ENCODE measurements at places on chromosomes 1 and 21.
A peak's percentile ranks its signal among the peaks of the same experiment; 100 is the strongest.

GRCh38 chr1:21262293-21263051, 27.8 kb downstream of the ECE1 start:
- DNase-seq: no peak

DNA sequence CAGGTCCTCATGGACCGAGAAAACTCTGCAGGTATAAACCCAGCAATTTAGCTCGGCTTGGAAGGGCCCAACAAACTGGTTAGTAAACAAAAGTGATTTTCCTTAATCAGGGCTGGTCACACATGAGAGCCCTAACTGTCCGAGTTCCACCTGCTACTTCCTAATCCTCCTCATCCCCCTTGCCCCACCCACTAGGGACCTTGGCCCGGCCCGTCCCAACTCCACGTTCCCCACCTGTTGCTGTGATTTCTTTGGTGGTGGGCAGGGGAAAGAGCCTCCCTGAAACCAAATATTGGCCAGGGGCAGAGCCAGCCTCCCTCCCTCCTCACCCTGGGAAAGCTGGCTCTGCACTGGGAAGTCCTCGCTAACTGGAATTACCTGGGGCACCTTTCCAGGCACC, 304.2 kb upstream of the PROX1 start:
- no peak for DNase-seq

DNA sequence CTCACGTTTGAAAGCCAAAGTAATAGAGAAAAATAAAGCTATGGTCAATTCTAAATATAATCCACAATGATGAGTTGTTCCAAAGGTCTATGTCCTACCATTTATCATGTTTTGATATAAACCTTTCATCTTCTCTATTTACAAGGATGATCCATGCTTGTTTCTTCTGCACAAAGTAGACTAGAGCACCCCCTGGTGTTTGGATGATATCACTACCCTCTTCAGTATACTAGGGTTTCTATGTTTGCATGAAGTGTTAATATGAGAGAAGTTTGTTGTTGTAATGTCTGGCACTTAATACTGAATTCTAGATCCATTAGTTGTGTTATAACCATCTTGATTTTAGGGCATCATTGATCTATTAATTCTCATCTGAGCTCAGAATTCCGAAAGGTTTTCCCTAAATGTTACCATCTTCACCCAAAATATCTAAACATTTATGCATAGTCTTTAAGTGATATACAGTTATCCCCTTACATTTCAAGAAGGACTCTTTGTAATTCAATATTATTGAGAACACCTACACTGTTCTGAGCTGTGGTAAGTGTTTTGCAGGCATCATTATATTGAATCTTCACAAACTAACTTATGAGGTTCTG, 21.1 kb downstream of the CLDN8 start:
- DNase-seq: no peak

DNA sequence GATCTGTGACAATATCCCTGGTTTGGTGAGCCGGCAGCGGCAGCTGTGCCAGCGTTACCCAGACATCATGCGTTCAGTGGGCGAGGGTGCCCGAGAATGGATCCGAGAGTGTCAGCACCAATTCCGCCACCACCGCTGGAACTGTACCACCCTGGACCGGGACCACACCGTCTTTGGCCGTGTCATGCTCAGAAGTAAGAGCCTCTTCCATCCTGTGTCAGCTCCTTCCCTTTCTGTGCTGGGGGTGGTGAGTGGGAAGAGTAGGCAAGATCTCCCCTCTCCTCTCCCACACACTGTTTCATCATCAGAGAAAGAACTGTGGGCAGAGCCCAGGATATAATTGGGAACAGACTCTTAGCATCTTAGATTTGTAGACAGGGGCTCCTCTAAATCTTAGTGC, 6.1 kb downstream of the WNT2B start:
- DNase-seq: no peak

GRCh38 chr1:111671852-111672251, 52.3 kb downstream of the RAP1A start:
- DNase-seq: no peak

- no peak for DNase-seq
Observed at GRCh38 chr1:39178541-39179431, 25.7 kb upstream of the MACF1 start.

DNA sequence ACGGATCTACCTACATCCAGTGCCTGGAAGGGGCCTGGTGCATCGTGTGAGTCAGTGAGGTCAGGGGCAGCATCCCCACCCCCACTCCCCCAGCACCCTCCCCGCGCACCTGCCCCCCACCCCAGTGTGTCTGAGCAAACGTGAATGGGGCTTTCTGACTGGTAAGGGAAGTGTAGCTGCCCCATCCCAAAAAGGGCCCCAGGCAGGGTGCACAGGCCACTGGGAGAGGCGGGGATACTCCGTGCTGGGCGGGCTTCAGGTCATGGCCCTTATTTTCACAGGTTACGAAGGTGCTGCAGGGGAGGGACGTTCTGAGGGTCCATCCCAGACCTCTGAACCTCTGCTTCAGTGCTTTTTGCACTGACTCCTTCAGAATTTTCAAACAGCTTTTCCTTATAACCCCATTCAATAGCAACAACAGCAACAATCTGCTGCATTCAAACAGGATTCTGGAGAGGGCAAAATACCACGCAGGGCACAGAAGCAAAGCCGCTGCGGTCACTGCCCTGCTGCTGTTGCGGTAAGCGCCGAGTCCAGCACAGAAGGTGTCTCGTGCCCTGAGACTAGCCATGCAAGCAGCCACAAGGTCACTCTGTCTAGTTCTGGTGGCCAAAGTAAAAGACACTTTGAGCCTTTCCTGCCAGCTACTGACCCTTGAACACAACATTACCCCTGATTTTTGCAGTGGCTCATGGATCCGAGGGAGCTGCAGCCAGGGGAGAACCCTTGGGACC, 10.3 kb downstream of the TTC34 start:
- no peak for DNase-seq

DNA sequence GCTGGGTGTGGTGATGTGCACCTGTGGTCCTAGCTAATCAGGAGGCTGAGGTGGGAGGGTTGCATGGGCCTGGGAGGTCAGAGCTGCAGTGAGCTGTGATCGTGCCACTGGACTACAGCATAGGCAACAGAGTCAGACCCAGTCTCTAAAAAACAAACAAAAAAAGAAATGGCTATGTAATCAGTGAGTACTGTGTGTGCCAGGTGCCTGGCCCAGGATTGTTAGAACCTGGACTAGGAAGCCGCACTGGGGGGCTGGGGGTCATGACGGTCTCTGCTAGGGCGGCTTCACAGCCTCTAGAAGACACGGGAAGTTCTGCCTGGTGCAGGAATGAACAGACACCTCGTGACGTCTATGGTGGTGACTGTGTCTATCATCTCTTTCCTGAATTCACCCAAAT, 8.5 kb downstream of the TMEM9 start:
- no peak for DNase-seq

DNA sequence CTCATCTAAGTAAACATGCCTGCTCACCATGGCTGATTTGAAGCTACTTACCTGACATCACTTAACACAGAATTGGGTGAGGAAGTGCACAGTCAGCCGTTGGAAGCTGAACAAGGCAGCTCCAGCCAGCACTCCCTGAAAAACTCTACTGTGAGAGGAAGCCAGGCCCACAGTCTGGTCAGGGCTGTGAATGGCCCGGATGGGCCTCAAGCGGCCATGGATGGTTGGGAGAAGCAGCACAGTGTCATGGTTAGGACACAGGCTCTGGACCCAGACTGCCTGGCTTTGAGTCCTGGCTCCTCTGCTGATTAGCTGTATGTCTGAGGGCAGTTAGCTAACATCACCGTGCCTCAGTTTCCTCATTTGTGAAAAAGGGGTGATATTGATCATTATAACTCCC, 267.8 kb downstream of the GRIK3 start:
- DNase-seq: no peak

DNA sequence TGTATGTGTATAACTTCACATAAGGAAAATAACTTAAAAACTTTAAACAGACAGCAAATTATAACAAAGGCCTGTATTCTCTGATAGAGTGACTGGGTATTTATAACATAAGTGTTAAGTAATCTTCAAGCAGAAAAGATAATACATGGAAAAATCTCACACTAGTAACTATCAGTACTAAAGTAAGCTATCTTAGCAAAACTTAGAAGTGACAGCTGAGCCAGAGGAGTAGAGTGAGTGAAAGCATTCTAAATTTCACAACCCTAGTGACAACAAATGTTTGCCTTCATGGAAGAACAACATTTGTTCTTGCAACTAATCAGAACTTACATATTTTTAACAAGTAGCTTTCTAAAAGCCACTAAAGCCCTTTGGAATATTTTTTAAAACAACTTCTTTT, 74.5 kb upstream of the B3GALT2 start:
- no peak for DNase-seq

DNA sequence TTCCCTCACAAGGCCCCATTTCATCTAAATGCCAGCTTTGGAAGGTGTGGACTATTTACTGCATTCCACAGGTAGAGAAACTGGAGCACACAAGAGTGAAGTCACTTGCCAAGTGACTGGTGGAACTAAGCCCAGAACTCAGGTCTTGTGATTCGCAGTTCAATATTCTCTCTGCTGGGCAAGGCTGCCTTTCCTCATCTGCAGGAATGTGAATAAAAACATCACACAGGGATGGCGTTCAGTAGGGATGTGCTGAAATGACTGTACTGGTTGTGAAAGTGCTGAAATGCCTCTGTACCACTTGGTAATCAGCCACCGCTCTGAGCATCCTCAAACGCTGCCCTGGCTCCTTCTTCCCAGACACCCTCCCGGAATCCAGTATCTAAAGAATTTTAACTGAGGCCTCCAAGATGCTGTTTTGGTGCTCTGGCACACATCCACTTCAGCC, 145.6 kb downstream of the HIVEP3 start:
- no peak for DNase-seq

- DNase-seq: peak; percentile 39
Observed at GRCh38 chr1:151992303-151993083, 1.2 kb downstream of the S100A10 start.

DNA sequence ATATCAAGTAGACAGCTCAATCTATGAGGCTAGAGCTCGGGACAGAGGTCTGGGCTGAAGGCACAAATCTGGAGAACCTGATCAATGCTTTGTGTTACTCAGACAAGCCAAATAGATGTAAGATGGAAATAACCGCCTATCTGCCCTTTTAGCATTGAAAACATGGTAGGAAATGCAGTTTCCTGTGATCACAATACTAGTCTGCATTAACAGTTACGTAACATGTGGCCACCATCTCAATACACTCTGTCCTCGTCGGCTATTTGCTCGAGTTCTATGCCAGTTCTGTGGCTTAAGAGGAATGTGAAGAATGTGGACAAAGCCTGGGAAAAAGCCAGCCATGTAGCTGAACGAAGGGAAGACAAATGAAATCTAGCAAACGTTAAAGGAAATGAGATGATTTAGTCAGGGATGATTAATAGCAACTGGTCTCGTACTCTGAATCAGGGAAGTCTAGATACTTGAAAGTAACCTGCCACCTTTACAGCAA, 73.3 kb downstream of the HSF2BP start:
- no peak for DNase-seq

- DNase-seq: no peak
Observed at GRCh38 chr1:224726441-224727182, 110.5 kb downstream of the CNIH3 start.

DNA sequence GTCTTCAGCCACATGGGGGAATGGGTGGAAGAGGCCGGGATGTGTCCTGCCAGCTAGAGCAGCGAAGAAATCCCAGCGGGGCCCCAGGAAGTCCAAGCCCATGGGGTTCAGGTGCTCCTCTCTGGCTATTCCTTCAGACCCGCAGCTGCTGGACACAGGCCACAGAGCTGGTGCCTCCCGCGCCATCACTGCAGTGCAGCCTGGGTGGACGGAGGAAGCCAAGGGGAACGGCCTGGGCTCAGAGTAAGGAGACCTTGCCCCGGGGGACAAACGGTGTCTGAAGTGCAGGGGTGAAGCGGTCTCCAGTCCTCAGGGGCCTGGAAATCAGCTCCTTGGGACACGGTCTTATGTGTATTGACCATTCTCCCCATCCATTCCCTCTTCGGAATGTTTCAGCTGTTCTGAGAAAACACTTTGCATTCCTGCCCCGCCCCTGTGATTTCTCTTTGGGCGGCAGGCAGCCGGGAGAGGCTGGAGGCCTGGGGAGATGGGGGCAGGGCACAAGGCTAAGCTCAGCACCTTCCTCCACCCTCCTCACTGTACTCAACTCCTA, 18.4 kb downstream of the MTHFR start:
- no peak for DNase-seq

DNA sequence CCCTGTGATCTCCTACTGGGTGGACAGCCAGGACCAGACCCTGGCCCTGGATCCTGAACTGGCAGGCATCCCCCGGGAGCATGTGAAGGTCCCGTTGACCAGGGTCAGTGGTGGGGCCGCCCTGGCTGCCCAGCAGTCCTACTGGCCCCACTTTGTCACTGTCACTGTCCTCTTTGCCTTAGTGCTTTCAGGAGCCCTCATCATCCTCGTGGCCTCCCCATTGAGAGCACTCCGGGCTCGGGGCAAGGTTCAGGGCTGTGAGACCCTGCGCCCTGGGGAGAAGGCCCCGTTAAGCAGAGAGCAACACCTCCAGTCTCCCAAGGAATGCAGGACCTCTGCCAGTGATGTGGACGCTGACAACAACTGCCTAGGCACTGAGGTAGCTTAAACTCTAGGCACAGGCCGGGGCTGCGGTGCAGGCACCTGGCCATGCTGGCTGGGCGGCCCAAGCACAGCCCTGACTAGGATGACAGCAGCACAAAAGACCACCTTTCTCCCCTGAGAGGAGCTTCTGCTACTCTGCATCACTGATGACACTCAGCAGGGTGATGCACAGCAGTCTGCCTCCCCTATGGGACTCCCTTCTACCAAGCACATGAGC, 17.2 kb upstream of the SLC25A44 start:
- no peak for DNase-seq

DNA sequence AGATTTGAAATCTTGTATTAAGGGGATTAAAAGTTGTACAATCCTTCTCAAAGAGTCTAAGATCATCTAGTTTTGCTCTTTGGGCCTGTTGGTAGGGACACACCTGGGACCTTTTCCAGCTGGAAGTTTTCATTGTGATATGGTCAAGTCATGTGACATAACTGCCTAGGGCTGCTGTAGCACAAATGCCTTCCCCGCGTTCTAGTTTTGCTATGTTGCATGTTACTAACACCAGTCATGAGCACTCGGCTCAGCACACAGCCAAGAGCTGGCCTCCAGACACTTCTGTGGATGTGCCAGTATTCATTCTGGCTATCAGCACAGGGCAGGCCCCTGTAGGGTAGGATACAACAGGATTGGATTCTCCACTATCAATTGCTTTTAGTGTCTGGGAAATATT, 14.6 kb upstream of the FLG2 start:
- no peak for DNase-seq

- no peak for DNase-seq
Observed at GRCh38 chr21:16870103-16870502, 642.7 kb upstream of the CXADR start.

- peak; percentile 98 for DNase-seq
Observed at GRCh38 chr1:117059678-117060440, at the start of gene TTF2. TTF2 (plus strand) TSS chr1:117060326; CDS start chr1:117060347, 21 bp downstream.
